Kidney tubule cell (primary cell): ENCODE measurements at places on chromosomes 2 and 18.
A peak's percentile ranks its signal among the peaks of the same experiment; 100 is the strongest.

DNA sequence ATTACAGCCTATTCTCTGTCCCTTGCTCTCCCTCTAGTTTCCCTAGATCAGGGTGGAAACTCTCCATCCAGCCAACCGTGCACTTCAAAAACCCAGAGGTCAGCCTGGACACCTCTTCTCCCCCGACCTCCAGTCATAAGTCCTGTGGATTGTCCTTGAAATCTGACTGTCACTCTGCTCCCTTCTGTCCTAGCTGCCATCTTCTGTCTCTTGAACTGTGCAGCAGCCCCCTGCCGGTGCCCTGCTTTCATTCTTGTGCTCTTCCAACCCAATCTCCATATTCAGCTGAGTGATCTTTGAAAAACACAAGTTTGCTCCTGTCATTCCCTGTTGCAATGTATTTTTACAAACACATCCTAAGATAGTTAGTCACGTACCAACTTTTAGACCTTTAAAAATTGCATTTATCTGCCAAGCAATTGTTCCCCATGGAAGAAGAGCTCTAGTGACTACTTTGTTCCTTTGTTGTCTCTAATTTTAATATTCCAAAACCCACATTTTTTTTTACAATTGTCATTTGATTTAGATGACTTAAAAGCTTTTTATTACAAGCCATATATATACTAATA, 254.3 kb downstream of the CAMKMT start:
- DNase-seq, result no peak

GRCh38 chr2:24621779-24622538, 130.9 kb downstream of the NCOA1 start:
- DNase-seq, result no peak

DNA sequence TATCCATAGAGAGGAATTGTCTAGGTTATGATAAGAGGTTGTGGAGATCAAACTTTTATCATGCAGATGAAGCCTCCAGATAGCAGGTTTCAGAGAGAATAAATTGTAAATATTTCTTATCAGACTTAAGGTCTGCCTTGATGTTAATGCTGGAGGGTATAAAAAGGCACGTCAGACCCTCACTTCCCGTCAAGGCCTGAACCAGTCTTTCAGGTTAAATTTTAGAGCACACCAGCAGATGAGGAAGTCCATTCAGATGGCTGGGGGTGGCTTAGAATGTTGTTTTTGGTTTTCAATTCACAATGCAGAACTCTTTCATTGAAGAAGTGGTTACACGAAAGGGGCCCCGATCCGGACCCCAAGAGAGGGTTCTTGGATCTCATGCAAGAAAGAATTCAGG, 144.4 kb upstream of the FBXO11 start:
- DNase-seq, result no peak

DNA sequence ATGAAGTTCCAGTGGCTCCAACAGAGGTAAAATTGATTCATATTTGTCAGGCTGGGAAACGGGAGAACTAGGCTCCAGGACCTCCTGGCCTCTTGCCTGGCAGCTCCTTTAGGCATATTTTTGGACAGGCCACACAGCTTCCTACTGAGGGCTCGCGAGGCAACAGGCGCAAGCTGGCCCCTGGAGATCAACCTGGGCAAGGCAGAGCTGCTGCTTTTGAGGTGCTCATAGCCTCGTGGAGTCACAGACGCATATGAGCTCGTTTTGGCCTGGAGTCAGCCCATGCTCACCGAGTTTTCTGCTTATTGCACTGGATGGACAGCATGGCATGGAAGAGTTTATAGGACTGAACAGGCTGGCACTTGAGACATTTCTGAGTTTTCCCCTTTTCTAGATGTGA, 97.7 kb downstream of the CAPN13 start:
- DNase-seq, result no peak

- no peak for DNase-seq
Measured at GRCh38 chr18:37586656-37587225, 21.1 kb upstream of the CELF4 start.

DNA sequence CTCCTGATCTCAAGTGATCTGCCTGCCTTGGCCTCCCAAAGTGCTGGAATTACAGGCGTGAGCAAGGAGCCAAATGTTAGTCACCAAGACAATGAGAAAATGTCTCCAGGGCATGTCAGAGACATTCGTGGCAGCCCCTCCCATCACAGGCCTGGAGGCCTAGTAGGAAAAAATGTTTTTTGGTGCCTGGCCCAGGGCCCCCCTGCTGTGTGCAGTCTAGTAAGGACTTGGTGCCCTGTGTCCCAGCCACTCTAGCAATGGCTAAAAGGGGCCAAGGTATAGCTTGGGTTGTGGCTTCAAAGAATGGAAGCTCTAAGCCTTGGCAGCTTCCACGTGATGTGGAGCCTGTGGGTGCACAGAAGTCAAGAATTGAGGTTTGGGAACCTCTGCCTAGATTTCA, 12.5 kb upstream of the TXNL4A start:
- DNase-seq, result no peak

- no peak for DNase-seq
Measured at GRCh38 chr2:209323738-209324137, 100.1 kb upstream of the MAP2 start.

DNA sequence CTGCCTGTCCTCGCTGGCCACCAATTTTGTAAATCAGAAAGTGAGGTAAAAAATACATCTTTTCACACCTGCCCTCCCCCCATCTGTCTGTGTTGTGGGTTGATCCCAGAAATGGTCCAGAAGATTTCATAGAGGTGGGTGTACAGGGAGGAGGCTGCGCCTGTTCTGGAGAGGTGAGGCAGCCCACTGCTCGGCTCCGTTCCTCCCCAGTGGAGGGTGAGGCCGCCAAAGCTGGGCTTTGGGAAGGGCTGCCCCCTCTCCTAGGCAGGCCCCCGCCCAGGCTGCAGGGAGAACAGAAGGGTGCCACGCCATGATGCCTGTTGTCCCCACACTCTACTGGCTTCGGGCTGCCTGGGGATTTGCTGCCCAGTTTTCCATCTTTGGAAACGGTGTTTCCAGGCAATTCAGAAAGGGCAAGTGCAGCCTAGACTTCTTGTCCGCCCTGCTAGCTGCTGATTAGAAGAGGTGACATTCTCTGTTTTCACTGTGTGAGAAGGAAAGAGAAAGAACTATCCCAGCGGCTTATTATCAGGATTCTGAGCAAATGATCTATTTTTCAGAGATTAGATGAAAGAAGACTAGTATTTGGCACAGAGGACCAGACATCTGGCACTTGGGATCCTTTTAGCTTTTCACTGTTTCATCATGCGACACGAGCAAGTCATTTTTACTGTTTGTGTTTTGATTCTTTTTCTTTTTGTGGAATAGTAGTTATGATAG, 18.7 kb downstream of the SMARCAL1 start:
- no peak for DNase-seq

- DNase-seq, result peak; percentile 8
Measured at GRCh38 chr2:148982282-148982681, 56.2 kb upstream of the LYPD6B start.

GRCh38 chr2:225309516-225309915, 90.0 kb upstream of the NYAP2 start:
- DNase-seq, result no peak

DNA sequence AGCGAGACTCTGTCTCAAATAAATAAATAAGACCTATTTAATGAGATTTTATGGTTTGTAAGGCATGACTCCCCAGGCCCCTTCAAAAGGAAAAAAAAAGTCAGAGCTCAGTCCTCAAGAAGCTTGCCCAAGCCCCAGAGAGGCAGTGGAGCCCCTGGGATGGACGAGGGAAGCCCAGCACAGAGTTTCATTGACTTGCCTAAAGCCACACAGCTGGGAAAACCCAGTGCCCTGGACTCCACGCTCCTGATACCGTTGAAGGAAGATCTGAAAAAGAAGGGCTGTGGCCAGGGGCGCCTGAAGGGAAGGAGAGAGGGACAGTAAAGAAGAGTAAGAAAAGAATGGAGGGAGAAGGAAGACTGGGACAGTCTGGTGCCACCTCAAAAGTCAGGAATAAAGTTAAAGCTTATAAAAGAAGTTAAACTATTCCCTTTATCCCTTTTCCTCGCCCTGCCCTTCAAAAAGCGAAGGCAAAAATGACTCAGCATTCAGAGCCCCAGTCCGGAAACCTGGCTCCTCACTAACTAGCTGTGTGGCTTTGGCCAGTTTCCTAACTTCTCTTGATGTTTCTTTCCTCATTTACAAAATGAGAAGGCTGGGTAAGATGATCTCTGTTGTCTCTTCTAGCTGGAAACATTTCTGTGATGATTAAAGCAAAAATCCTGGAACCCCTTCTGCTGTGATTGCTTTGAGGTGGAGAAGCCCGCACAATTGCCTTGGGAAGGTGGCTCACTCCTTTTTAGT, 46.7 kb downstream of the LYPD1 start:
- DNase-seq, result no peak

DNA sequence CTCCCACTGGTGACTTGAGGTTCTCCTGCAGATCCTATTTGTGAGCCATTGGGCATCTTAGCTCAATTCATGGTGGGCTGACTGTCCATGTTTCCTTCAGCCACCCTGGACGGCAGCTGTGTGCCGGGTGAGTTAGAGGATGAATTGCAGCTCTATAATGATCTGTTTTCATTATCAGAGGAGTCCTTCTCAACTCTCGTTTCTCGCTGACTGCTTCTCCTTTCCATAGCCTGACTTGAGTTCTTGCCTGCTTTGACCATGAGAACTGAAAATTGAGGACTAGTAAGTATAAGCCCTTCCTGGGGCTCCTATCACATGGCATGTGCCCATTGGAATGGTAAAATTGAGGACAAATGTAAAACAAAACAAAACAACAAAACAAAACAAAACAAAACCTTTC, 121.8 kb downstream of the CDC42EP3 start:
- DNase-seq, result no peak

GRCh38 chr2:204234879-204235278, 298.3 kb downstream of the ICOS start:
- DNase-seq, result no peak

- no peak for DNase-seq
Measured at GRCh38 chr18:55541571-55541970, 46.4 kb downstream of the TCF4 start.

- DNase-seq, result no peak
Measured at GRCh38 chr18:80188643-80189530, 58.4 kb downstream of the PARD6G start.

- DNase-seq, result no peak
Measured at GRCh38 chr18:45175511-45175910, 439.8 kb upstream of the SLC14A2 start.

DNA sequence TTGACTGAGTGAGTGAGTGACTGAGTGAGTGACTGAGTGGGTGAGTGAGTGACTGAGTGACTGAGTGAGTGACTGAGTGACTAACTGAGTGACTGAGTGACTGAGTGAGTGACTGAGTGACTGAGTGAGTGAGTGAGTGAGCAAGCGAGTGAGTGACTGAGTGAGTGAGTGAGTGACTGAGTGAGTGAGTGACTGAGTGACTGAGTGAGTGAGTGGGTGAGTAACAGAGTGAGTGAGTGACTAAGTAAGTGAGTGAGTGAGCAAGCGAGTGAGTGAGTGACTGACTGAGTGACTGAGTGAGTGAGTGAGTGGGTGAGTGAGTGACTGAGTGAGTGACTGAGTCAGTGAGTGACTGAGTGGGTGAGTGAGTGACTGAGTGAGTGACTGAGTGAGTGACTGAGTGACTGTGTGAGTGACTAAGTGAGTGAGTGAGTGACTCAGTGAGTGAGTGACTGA, 11.9 kb downstream of the MAL start:
- no peak for DNase-seq

DNA sequence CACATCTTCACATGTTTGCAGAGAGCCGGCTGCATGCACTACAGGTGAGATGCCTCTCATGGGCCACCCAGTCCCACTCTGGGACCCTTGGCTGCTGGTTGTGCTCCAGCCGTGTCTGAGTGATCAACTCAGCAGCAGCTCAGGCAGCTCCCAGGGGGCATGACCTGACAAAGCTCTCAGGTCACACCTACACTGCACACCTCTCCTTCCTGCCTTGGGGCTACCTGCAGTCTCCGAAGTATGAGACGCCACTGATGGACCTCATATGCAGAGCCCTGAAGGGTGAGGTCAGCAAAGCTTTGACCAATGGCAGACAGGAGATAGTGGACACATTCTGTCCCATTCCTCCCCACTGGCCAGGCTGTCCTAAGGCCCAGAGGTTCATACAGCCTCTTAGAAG, 51.4 kb downstream of the LBH start:
- no peak for DNase-seq

DNA sequence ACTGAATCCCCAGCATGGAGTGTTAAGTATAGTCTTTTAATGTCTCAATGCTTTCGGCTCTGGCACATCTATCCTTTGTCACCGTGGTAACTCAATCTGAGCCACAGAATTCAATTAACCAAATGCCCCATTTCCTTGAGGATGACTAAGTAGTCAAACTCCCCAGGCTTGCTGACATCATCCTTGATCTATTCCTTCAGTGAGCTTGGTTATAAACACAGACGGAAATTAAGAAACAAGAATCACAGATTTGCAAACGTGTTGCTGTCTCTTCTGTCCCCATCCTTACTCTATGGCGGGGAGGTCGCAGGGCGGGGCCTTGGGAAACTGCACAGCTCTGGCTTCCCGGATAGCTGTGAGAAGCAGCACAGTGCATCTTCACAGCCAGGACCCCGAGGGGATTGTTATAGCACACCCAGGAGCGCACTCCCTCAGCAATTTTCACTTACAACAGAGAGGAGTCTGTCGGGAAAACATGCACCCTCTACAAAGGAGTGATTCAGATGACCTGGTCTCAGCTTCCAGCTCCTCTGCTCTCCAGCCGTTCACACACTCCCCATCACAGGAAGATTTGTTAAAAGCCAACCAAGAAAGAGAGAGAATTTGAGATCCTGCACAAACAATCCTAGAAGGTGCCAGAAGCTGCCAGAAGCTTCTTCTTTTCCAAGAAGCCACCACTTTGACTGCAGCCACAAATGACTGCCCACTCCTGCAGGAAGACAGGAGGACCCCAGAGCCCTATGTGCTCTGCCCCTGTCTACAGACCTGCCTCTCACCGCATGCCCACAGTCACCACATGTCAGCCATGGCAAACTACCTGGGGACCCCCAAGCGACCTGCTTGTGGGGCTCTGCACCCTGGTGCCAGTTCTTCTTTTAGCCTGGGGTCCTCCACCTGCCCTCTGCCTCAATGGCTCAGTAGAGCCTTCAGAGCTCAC, 44.9 kb upstream of the YWHAQ start:
- DNase-seq, result peak; percentile 98

GRCh38 chr2:66318009-66318561, 116.8 kb upstream of the MEIS1 start:
- DNase-seq, result no peak

GRCh38 chr18:50044402-50044801, 150.5 kb downstream of the MYO5B start:
- DNase-seq, result no peak

GRCh38 chr18:40612356-40612755, 1342.7 kb upstream of the PIK3C3 start:
- DNase-seq, result no peak

DNA sequence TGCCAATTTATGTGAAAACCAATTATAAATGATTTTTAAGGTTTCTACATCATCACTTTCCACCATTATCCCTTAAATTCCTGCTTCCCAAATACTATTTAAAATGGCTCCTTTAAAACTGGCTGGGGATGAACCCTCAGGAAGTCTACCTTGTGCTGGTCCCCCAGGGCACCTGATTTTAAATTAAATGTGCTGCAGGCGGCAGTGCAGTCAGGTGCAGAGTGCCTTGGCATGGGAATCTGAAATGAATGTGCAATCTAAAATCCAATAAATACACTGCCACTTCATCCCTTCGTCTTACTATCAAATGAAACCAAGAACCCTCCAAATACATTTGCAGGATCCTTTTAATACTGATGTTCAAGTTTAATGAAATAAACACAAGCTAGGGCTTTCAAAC, 61.8 kb downstream of the C2orf76 start:
- DNase-seq, result no peak
